Epithelial cell of umbilical artery (primary cell): ENCODE measurements at places on chromosomes 7 and 10. TPM values are rescaled to one million over a fixed set of nuclear protein-coding genes. Genes with fewer than 3 reads are reported as not detected.

The CABCOCO1 gene
- 0.97 TPM in 1 of 2 replicates, not detected in the other for total RNA-seq

The PLXDC2 gene
- total RNA-seq, result under 0.01 and 0.15 TPM in 2 replicates

The NEUROG3 gene
- total RNA-seq, result not detected in 2 replicates

The CRPPA gene
- total RNA-seq, result 1.3 and 1.7 TPM in 2 replicates

The WBP1L gene
- total RNA-seq, result 24.7 and 58.4 TPM in 2 replicates
